ENCODE measurements at places on chromosomes 2 and 18. TPM values are rescaled to one million over a fixed set of nuclear protein-coding genes. Genes with fewer than 3 reads are reported as not detected.

DNA sequence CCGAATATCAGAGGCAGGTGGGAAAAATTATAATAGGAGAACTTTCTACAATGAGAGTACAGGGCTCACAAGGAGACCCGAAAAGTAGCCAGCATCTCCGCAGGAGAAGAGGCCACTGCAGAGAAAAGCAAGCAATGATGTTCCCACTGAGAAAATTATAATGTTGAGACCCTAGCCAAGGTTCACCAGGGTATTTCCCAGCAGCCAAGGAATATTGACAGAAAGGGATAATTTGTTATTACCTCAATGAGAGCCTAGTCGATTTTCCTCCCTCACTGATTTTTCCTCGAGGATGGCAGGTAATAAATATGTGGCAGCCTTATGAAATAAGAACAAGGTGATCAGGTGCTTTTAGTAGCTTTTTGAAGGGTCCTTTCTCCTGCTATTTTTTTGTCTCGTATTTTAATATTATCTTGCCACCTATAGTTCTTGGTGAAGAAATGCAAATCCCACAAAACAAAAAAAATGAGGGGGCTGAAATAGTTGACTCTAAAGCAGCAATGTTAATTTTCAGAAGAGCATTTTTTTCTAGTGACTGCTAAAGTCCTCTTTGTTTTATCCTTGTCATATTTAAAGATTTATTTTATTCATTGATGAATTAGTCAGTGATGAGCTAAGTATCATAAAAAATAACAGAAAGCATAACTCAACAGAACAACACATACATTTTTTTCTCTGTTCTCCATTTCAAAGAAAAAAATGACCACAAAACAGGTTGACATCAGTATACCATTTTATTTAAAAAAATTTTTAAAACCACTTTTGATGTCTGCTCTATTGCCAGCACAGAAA lies 215.4 kb downstream of the KCNE4 start:
- no peaks in the 10 kb centered on the region for H3K4me1 ChIP-seq
- no peak overlapping the region for H3K4me3 ChIP-seq
- no peak overlapping the region for H3K27ac ChIP-seq
- no peak for DNase-seq

The TGFA gene
- 1.1 TPM for total RNA-seq

DNA sequence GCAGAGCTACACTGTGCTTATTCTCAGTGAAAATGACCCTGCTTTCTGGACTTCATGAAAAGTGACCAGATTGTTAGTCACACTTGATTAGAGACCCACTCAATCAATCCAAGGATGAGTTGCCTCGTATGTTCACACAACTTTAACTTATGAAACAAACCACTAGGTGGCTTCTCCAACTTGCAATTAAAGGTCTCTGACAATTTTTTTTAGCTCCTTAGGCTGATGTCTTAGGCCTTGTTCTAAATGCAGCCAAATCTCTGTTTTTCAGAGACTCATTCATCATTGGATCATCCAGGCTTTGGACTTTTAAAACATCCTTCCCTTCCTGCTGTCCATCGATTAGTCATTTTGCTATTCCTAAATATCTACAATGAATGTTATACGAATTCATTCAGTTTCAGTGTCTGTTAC lies 63.4 kb downstream of the MREG start:
- no peak for DNase-seq
- H3K4me1 ChIP-seq = no peaks in the 10 kb centered on the region
- no peaks in the 10 kb centered on the region for H3K36me3 ChIP-seq
- no peaks in the 10 kb centered on the region for H3K27me3 ChIP-seq
- no peak overlapping the region for H3K4me3 ChIP-seq

DNA sequence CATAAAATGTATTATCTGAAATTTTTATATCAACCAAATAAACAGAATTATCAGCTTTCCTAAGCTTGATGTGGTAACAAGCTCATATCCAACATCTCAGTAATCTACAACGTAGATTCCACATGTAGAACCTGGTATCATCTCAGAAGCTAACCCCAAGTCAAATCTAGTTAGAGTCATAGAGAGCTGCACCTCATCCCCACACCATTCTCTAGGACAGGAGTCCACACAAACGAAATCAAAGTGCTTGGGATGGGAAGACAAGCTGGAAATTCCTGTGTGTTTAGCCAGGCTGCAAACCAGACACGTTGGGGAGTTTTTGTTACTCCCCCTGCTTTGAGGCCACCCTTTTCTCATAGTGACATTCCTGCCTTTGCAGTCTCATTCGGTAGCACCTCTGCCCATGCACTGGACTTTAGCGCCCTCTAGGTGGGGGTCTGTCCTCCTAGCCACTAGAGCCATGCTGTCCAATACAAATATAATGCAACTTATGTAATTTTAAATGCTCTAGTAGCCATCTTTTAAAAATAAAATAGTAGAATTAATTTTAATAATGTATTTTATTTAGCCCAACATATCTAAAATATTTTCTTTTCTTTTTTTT lies 28.1 kb upstream of the SATB2 start:
- no peak for DNase-seq
- H3K27me3 ChIP-seq = no peaks in the 10 kb centered on the region
- H3K36me3 ChIP-seq = no peaks in the 10 kb centered on the region
- no peaks in the 10 kb centered on the region for H3K4me1 ChIP-seq
- no peak overlapping the region for H3K27ac ChIP-seq
